ENCODE measurements at places on chromosomes 16 and 17. TPM values are rescaled to one million over a fixed set of nuclear protein-coding genes. Genes with fewer than 3 reads are reported as not detected.

DNA sequence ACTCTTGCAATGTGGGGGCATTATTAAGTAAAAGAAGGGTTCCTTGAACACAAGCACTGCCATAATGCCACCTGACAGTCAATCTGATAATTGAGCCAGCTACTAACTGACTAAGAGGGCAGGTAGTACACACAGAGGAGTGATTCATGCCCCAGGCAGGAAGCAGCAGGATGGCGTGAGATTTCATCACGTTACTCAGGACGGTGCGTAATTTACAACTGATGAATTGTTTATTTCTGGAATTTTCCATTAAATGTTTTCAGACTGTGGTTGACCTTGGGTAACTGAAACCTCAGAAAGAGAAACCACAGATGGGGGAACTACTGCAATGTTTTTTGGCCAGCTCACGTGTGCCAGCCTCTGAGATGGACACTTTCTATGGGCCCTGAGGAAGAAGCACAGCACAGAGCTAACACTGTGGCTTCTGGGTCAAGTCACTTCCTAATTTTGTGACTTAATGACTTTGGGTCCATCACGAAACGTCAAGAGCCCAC lies 46.7 kb downstream of the C17orf67 start:
- no peak for DNase-seq

DNA sequence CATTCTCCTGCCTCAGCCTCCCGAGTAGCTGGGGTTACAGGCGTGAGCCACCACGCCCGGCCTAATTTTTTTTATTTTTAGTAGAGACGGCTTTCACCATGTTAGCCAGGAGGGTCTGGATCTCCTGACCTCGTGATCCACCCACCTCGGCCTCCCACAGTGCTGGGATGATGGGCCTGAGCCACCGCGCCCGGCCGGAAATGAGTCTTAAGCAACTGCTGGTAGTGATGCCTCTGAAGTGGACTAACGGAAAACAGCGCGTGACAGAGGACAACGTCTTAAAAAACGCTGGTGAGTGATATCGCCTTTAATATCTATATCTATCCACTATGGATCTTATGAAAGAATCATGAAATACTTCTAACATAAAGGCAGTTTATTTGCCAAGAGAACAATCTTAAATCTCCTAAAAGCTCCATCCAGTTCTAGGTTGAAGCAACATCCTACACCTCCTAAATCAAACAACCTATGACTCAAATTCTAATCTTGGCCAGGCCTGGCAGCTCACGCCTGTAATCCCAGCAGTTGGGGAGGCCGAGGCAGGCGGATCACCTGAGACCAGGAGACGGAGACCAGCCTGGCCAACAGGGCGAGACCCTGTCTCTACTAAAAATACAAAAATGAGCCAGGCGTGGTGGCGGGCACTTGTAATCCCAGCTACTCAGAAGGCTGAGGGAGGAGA lies 69.8 kb downstream of the NXN start:
- DNase-seq, result no peak

DNA sequence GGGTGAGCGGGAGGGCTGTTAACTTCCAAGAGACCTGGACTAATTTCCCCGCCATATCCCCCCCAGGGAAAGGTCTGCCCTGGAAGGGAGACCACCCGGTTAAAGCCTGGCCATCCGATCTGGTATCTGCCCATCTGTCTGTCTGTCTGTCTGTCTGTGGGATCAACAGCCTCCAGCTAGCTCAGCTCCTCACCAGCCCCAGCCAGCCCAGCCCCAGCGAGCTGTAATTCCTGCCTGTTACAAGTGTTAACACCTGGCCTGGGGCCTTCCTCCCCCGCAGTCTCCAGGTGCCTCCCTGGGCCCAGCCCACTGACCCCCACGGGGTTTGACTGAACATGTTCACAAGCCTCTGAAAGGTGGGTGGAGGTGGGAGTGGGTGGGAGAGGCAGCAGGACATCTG lies 4.0 kb downstream of the WNT3 start:
- DNase-seq, result no peak

DNA sequence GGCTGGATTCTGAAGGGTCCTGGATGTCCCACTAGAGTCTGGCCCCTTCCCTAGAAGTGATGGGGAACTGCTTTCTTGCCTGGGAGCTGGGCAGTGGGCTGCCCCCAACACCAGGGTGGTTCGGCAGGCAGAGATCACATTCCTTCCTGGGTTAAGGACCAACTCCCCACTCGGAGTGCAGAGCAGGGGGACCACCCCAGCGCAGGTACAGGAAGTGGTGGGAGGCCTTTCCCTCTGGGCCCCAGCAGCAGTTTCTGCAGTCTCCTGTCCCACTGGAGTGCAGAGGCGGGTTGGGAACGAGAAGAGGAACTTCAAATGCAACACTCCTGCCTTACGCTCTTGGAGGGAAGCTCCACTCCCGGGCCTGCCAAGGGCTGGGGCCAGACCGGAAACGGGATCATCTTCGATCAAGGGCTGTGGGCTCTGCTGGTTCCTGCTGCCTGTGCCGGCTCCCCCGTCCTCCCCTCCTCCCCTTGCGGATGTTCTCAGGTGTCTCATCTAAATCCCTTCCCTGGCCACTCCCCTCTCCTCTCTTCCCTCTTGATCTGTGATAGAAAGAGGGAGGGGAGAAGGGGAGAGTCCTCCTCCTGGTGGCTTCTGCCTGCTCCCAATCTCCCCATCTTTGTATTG lies 9.0 kb upstream of the NGFR start:
- no peak for DNase-seq

- no peak for DNase-seq
Observed at GRCh38 chr16:51490866-51491265, 339.8 kb upstream of the SALL1 start.

DNA sequence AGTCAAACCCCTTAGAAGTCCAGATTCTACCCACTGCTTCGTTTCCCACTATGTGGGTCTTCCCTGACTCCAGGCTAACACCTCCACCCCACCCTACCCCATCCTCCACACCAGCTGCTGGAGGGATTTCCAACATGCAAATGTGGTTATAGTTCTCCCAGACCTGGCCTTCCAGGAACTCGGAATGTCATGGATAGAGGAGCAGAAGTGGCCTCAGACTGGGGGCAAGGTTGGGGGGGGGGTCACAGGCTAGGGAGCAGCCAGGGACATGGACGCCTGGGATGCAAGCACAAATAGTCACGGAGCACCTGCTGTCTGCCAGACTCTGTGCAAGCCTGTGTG lies 2.0 kb downstream of the CAMKK1 start:
- no peak for DNase-seq

DNA sequence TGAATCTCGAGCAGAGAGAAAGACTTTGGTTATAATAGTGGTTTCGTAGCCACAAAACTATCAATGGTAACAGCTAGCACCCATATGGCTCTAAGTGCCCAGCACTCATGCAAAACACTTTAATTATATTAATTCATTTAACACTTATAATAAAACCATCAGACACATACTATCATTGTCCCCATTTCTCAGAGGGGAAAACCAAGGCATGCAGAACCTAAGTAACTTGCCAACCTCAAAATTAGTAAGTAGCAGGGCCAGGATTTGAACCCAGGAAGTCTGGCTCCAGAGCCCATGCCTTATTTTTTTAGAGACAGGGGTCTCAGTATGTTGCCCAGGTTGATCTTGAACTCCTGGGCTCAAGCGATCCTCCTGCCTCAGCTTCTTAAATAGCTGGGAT lies 145.6 kb upstream of the HS3ST2 start:
- DNase-seq, result no peak

- no peak for DNase-seq
Observed at GRCh38 chr17:34617398-34617797, 38.0 kb downstream of the TMEM132E start.

- no peak for DNase-seq
Observed at GRCh38 chr16:29312835-29313558, 93.5 kb downstream of the NPIPB11 start.

DNA sequence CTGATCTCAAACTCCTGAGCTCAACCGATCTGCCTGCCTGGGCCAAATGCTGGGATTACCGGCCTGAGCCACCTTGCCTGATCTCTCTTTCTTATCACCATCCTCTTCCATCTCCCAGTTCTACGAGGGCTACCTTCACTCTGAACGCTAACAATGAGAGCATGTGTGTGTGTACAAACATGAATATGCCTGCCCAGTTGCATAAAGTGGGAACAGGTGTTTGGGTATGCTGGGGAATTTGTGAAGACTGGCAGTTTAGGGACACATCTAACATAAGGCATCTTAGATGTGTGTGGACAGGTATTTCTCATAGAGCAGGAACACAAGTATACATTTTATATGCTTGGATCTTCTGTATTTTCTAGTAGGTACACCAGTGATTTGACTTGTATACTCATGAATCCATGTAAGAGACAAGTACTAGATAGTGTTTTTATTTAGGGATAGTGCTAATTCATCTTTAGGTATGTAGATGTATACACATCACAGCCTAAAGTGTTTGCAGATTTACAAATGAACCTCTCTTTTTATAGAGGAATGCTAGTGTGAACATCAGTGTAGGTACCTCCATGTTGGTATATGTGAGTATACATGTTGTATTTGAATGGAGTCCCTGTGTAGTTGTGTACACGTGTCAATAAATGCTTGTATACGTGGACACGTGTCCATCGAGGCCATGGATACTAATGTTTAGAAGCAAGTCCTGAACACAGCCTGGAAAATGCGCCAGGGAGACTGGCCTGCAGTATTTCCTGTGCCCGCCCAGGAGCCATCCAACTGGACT lies 1.2 kb upstream of the DLX4 start:
- DNase-seq, result no peak

Gene KRT16
- total RNA-seq, result 1.4 TPM

- DNase-seq, result no peak
Observed at GRCh38 chr16:85567935-85568334, 45.2 kb upstream of the GSE1 start.

Gene INCA1
- 0.89 TPM for total RNA-seq

Gene KRT31
- total RNA-seq, result not detected

Gene KRT27
- not detected for total RNA-seq

- DNase-seq, result no peak
Observed at GRCh38 chr16:53266156-53266555, 168.1 kb upstream of the RBL2 start.

Gene TP53TG3B
- total RNA-seq, result not detected

Gene ETV4
- total RNA-seq, result 6.5 TPM

- no peak for DNase-seq
Observed at GRCh38 chr17:14843086-14843795, 421.9 kb downstream of the PMP22 start.

DNA sequence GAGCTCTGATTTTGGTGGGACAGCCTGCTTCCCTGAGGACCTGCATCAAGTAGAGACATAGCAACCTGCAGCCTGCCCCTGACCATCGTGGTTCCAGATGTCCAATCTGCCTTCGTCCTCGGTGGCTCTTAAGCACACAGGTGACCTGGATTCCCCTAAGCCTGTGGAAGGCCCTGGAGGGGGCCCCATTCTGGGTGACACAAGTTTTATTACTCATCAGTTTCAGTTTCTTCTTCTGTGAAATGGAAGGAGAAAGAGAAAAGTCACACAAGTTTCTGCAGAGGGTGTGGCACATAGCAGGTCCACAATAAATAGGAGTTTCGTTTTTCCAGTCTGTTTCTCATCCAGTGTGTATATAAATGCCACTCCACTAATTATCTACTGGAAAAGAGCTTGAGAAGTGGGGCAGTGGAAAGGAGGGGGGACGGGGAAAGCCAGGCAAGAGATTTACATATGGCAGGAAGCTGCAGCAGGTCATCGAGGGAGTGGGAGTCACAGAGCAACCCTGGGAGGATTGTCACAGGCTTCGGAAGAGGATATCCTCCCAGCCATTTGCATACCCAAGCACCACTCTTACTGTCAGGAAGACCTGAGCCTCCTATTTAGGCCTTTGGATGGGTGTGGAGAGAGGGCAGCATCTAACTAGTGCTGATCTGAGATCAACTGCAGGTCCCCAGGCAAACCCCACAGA lies 10.0 kb upstream of the NOS2 start:
- DNase-seq, result no peak

- DNase-seq, result no peak
Observed at GRCh38 chr16:75225678-75226515, 7.1 kb downstream of the CTRB1 start.

- no peak for DNase-seq
Observed at GRCh38 chr16:48269011-48269410, 21.7 kb upstream of the ABCC11 start.

DNA sequence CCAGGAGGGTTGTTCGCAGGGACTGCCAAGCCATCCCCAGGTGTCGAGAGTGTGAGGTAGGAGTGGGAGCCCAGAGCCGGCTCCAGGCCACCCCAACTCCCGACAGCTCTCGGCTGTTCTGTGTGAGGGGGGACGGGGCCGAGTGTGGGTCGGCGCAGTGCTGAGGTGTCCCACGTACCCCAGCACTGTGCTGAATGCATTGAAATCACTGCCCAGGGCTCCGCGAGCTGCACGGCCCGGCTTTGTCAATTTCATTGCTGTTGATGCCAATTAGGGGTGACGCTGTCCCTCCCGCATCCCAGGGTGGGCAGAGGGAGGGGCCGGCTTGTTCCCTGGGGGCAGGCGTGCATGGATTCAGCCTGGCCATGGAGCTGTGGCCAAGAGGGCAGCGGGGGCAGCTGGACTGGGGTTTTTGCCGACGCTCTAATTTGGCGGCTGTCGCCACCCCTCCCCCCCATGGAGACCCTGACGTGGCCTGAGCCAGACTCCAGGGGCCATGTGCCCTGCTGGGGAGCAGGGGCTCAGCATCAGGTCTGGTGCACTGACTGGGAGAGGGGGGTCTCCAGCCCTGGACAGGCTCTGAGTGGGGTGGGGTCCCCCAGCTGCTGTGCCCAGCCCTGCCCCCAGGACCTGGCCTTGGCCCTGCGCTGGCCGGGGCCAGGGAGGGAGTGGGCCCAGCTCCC lies 14.3 kb downstream of the CENPX start:
- no peak for DNase-seq

Gene EPX
- not detected for total RNA-seq

- no peak for DNase-seq
Observed at GRCh38 chr17:32283745-32284201, 18.1 kb downstream of the RHBDL3 start.

DNA sequence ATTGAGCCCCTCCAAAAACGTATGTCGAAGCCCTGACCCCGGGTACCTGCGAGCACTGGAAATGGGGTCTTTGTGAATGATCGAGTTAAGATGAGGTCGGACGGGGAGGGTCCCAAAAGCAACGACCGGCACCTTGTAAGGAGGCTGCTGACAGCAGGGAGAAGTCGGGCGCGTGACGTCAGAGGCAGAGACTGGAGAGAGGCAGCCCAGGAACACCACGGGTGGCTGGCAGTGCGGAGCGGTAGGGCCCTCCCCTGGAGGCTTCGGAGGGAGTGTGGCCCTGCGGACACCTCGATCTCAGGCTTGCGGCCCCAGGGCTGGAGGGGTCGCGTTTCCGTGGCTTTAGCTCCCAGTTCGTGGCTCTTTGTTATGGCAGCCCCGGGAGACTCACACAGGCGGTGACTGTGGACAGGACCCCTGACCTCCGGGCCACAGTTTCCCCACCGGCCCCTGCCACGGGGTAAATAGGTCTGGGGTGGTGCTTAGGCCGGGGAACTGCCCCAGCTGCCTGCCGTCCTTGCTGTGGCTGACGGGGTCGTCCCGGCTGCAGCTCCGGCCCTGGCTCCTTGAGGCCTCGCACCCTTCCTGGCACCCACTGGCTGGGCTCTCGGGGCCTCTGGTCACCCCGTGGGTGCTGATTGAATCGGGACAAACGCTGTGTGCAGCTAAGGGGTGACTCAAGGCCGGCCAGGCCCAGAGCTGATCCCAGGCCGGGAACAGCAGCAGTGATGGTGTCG lies 10.6 kb upstream of the SSTR5 start:
- no peak for DNase-seq

Gene HSPB9
- not detected for total RNA-seq

GRCh38 chr16:76985392-76986045 lies 205.5 kb upstream of the MON1B start:
- DNase-seq, result no peak
